ENCODE measurements at places on chromosomes 11 and 22. TPM values are rescaled to one million over a fixed set of nuclear protein-coding genes. Genes with fewer than 3 reads are reported as not detected.
A peak's percentile ranks its signal among the peaks of the same experiment; 100 is the strongest.

The SLC22A6 gene
- not detected for total RNA-seq

The MS4A5 gene
- total RNA-seq: not detected

The ANO5 gene
- total RNA-seq: 39.1 TPM

The NAALADL1 gene
- total RNA-seq: 0.99 TPM

The FTH1 gene
- 3,711 TPM for total RNA-seq

DNA sequence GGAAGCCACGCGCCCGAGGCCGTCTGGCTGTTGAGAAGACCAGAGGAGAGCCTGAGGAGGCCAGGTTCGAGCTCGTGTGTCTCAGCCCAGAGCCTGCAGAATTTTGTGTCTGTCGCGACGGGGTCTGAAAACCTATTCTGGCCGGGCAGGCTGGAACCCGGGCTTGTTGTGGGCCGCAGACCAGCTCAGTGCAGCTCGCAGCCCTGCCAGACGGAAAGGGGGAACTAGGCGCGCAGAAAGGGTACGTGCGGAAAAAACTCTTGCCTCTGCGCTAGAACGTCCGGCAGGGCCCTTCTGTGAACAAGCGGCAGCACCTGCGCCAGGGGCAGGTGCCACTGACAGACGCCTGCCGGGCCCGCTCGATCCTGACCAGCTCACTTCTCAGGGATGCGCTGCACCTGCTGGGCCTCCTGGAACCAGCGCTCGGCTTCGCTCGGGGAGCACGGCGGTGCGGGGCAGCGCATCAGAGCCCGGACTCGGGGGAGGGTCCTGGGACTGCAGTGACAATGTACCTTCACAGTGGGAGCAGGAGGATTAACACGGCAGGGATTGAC, 409.3 kb downstream of the BRD1 start:
- no peaks in the 10 kb centered on the region for H3K27me3 ChIP-seq
- H3K4me3 ChIP-seq: no peak overlapping the region

GRCh38 chr22:27982630-27983180, 63.6 kb upstream of the PITPNB start:
- no peaks in the 10 kb centered on the region for H3K4me1 ChIP-seq
- H3K27ac ChIP-seq: no peak overlapping the region
- H3K27me3 ChIP-seq: no peaks in the 10 kb centered on the region
- no peak for DNase-seq
- peaks cover 41% of the 10 kb centered on the region for H3K36me3 ChIP-seq

DNA sequence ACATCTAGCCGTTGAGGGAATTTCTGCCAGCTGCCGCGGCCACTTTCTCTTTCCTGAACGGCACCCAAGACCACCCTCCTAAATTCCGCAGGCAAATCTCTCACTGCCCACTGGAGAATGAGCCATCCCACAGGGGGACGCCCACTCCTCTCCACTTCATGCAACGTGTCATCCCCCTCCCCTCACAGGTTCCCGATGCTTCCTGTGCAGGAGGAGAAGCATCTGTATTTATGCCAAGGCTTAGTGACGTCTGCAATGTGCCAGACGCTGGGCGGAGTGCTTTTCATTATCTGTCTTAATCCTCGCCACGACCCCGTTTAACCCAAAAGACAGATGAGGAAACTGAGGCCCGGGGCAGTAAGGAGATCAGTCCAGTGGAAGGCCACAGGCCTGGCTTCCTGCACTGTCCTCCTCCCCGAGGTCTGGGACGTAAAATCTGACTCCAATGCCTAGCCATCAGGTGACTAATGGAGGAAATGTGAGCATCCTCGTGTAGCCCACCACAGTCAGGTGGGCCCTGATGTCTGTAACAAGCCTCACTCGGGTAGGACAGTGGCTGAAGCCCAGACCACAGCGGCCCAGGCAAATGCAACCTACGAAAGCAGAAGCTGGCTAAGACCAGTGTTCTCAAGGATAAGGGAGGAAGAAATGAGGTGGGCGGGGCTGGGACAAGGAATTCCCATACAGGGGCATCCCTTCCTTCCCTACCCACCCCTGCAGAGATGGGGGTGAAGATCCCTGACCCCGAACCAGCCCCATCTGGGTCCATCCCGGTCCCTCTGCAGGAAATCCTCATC, 23.1 kb downstream of the MN1 start:
- H3K27me3 ChIP-seq: no peaks in the 10 kb centered on the region
- peak overlapping the region; percentile 94 for H3K27ac ChIP-seq
- H3K36me3 ChIP-seq: no peaks in the 10 kb centered on the region
- H3K4me1 ChIP-seq: peaks cover 48% of the 10 kb centered on the region
- no peak overlapping the region for H3K4me3 ChIP-seq

The OR52E1 gene
- total RNA-seq: not detected

The OTOG gene
- not detected for total RNA-seq

DNA sequence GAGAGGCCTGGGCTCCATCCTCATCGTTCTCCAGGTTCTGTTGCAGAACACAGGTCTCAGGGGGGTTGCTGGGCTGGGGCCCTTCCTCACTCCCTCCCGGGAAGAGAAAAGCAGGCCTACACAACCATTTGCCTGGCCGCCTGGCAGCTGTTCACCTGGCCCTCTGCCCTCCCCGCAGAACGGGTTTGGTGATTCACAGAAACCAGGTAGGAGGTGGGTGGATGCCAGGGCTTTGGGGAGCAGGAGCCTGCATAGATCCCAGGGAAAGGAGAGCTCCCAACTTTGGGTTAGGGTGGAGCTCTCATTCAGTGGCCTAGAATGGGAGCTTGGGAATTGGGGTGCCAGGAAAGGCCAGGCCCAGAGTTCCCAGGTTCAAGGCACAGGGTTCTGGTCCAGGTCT, 995 bp downstream of the TMEM134 start:
- peak overlapping the region; percentile 85 for H3K27ac ChIP-seq
- no peaks in the 10 kb centered on the region for H3K27me3 ChIP-seq
- peak overlapping the region; percentile 98 for H3K4me3 ChIP-seq
- H3K4me1 ChIP-seq: peaks cover 20% of the 10 kb centered on the region
- DNase-seq: no peak

DNA sequence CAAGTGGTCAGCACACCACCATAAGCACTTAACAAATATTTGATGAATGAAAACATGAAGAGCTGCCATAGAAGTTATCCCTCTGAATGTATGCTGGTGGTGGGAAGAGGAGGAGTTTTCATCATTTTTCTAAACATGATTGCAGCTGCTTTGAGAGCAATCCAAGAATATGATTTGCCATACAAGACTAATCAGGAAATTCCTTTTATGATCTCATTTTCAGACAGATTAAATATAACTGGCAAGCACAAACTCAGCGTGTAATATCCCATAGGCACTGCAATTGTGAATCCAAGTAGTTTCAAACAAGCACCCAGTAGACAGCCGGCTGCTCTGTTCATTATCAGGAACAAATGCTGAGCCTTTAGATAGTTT, 505.7 kb upstream of the LUZP2 start:
- DNase-seq: no peak
- no peaks in the 10 kb centered on the region for H3K36me3 ChIP-seq
- H3K4me3 ChIP-seq: no peak overlapping the region
- no peaks in the 10 kb centered on the region for H3K27me3 ChIP-seq
- H3K4me1 ChIP-seq: no peaks in the 10 kb centered on the region

DNA sequence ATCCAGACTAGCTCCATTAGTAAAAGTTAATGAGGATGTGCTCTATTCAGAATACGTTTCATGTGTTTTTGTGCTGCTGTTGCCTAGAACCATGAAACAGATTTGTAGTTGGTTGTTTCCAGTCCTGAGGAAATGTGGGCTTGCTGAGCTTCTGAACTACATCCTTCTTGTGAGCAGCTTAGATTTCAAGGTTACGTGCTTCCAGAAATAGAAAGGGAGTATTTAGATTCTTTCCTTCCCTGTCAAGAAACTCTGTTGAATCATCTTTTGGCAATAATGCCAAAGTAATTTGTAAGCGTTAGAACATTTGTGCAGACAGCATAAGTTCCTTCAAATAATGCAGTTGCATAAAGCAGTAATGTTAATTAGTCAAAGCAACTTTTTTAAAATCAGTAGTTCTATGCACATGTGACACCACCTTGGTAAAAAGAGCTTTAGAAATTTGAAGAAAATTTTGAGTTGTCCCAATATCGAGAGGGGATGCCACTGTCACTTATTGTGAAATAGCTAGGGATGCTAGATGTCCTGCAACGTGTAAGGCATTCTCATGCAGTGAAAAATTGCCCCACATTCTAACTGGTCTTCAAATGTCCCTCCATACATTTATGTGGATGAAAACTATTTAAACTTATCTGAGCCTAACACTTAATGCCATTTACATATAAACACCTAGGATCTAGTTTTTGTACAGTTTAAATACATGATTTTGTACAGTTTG, 169.6 kb downstream of the ETS1 start:
- H3K4me1 ChIP-seq: peaks cover 21% of the 10 kb centered on the region
- no peak for DNase-seq
- no peaks in the 10 kb centered on the region for H3K27me3 ChIP-seq
- H3K36me3 ChIP-seq: no peaks in the 10 kb centered on the region
- H3K4me3 ChIP-seq: no peak overlapping the region
- H3K27ac ChIP-seq: peak overlapping the region; percentile 62

The PNPLA2 gene
- 213 TPM for total RNA-seq

GRCh38 chr11:105935791-105936190, 86.2 kb downstream of the MSANTD4 start:
- no peak overlapping the region for H3K4me3 ChIP-seq
- H3K36me3 ChIP-seq: no peaks in the 10 kb centered on the region
- no peak overlapping the region for H3K27ac ChIP-seq
- no peaks in the 10 kb centered on the region for H3K27me3 ChIP-seq

DNA sequence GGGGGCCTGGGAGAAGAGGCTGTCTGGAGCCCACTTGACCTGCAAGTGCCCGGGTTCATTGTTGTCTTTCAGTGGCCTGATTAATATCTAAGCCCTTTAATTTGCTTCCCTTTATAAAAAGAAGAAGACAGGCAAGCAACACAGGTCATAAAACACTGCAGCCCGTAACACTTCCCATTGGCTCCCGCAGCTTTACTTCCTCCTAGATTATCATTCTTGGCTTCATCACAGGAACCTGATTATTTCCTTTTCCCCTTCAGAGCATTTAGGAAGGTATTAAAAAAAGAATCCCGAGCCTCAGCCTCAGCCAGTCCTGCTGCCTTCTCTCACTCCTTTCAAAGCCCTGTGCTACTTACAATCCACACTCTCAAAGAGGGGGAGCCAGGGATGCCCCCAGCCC, 183.2 kb downstream of the GRIK4 start:
- H3K4me1 ChIP-seq: no peaks in the 10 kb centered on the region
- DNase-seq: no peak
- no peaks in the 10 kb centered on the region for H3K36me3 ChIP-seq
- no peak overlapping the region for H3K27ac ChIP-seq

DNA sequence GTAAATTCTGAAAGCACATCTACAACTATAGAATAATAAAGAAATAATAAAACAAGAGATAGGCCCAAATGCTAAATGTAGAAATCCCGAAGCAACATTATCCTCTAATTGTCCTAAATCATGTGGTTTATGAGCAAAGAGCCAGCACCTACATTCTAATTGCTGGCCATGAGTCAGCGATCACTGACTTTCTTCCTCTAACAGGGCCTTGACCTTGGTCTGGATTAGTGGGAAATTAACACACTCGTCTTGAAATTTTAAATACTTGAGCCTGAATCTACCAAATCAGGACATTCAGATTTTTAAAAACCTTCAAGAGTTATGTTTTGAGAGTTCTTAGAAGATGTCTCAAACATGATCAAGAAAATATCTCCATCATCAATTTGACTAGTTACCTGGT, 727.6 kb downstream of the METTL15 start:
- no peaks in the 10 kb centered on the region for H3K27me3 ChIP-seq
- H3K27ac ChIP-seq: no peak overlapping the region
- no peak for DNase-seq
- H3K4me1 ChIP-seq: no peaks in the 10 kb centered on the region
- H3K4me3 ChIP-seq: no peak overlapping the region

DNA sequence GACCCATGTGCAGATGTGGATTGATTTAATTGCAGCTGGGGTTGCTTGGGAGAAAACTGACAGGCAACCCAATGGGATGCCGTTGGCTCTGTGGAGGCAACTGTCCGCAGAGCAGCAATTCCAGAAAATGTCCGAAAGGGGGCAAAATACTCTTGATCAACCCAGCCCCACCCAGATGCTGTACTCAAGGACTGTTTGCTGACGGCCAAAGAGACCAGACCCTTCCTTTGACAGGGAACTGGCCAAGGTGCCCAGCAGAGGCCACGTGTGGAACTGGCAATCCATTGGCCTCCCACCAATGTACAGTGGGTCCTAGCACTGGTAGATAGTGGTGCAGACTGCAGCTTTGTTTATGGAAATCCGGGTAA, 29.7 kb upstream of the KCNA4 start:
- no peak overlapping the region for H3K4me3 ChIP-seq
- H3K36me3 ChIP-seq: no peaks in the 10 kb centered on the region
- no peak for DNase-seq
- H3K27me3 ChIP-seq: no peaks in the 10 kb centered on the region
- H3K27ac ChIP-seq: no peak overlapping the region
- no peaks in the 10 kb centered on the region for H3K4me1 ChIP-seq

The TTC12 gene
- total RNA-seq: 7.5 TPM

The BATF2 gene
- 1.7 TPM for total RNA-seq

The OR52I1 gene
- total RNA-seq: not detected

Data from psoas muscle (tissue), 8 donors.